D721Med (cell line): ENCODE measurements at places on chromosomes 6 and 20.

- no peak for DNase-seq
These were observed 702.9 kb downstream of the TENT5A start for GRCh38 chr6:81049425-81050042.

GRCh38 chr6:130980310-130981032 is 82.6 kb downstream of the EPB41L2 start:
- DNase-seq: no peak

GRCh38 chr6:105453968-105454367 is 51.1 kb upstream of the PREP start:
- DNase-seq: no peak

DNA sequence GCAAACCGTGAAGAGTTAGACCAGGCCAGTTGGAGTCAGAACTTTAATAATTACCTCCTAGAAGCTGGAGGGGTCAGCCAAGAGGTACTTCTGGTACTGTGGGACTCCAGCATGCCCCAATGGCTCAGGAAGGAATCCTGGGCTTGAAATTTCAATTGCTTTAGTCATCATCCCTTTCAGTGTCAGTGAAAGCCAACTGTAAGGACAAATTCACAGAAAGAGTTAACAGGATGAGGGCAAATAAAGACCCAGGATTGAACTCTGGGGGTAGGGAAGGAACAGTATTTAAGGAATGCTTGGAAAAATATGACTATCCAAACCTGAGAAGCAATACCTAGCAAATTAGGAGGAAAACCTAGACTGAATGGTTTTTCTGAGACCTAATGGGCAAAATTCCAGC is 735.1 kb upstream of the MARCKS start:
- DNase-seq: no peak

- no peak for DNase-seq
These were observed 37.8 kb upstream of the EYA4 start for GRCh38 chr6:133203344-133203697.
